ENCODE measurements at places on chromosomes 2 and 18.

DNA sequence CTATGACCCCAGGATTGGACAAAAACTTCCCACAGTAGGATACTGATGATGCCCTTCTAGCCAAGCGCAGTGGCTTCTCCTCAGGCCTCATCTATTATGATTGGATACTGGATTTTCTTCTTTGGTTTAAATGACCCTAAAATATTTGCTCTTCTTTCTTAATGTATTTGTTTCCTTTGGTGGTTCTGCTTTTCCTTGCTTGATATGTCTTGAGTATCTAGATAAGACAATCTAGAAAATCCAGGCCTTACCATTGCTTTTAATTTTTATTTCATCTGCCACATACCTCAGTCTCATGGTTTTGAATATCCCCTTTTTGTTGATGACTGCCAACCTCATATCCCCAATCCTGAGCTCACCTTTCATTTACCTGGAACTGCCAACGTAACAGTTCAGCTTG, 35.6 kb downstream of the OTOF start:
- DNase-seq, result no peak

- no peak for DNase-seq
Measured at GRCh38 chr2:201464547-201464946, 13.0 kb downstream of the STRADB start.

DNA sequence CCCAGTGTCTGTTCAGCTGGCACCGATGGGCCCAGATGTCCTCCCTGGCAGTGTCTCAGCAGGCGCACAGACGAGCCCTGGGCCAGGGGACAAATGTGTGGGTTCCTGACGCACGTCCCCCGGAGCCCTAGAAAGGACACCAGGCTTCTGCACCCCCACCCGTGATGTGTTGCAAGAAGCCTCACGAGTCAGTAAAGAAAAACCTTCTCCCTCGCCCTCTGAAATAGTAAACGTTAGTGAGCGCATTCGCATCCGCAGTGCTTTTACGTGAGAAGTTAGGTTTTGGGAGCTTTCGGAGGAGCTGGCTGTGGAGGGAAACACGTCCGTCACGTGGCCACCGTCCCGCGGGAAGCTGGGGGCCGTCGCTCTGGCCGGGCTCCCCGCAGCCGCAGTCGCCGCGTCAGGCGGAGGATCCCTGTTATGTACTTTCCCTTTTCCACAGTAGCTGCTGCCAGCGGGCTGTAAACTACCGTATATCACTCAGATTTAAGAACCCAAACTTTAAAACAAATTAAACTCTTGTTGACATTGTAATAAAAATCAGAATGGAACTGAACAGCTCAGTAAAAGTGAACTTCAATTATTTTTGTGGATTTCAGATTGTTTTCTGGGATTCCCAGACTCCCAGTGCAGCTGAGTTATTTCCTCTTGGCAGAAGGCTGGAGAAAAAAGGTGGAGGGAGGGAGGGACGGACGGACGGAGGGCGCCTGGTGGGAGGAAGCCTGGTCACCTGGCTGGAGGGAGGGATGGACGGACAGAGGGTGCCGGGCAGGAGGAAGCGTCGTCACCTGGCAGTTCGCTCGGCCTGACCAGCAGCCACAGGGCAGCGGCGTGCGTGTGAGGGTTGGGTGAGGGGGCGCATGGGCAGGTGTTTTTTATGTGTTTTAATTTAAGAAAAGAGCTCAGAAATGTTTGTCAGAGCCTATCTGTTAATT, 112.1 kb downstream of the NFATC1 start:
- DNase-seq, result peak; percentile 21

GRCh38 chr2:44801289-44801840, 140.1 kb upstream of the SIX3 start:
- DNase-seq, result peak; percentile 73
